ENCODE measurements at places on chromosomes 4 and X.
A peak's percentile ranks its signal among the peaks of the same experiment; 100 is the strongest.

DNA sequence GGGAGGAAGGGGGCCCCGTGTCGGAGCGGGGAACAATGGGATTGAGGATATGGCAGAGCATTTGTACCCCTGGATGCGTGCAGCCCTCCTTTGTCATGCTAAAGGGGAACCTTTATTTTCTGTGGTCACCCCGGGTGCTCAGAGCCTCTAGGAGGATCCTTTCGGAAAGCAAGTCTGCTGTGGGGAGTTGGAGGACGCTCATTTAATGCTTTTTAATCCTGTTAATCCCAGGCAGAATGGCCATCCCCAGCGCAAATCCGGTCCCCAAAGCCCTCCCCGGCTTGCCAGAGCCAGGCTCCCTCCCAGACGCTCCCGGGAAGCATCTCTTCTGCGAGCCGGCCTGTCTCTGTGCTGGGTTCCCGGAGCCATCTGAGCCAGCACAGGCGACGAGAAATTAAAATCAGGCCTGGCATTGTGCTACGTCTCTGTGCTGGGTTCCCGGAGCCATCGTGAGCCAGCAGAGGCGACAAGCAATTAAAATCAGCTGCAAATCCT is 113.2 kb upstream of the PPP2R3B start:
- no peak for DNase-seq

DNA sequence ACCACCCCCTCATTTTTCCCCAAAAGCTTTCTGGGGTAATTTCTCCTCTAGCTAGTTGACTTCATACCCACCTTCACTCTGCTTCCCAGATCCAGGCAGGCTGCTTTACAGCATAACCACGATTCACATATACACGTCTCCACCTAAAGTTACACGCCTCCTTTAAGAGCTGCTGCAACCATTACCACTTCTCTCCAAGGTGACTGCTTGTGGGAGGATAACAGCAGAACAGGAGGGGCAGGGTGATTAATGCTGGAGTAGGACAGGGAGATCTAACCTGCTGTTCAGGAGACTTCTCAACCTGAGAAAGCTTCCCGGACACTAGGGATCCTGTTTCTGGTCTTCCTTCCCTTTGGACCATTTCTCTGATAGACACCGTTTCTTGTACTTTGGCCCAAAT is 77.4 kb downstream of the MGST2 start:
- DNase-seq, result no peak

GRCh38 chrX:135477576-135477975 is 42.9 kb upstream of the INTS6L start:
- DNase-seq, result peak; percentile 90

GRCh38 chrX:129714581-129714980 is 24.2 kb upstream of the XPNPEP2 start:
- DNase-seq, result no peak

- DNase-seq, result no peak
Observed at GRCh38 chrX:44104699-44105098, 131.5 kb upstream of the NDP start.

DNA sequence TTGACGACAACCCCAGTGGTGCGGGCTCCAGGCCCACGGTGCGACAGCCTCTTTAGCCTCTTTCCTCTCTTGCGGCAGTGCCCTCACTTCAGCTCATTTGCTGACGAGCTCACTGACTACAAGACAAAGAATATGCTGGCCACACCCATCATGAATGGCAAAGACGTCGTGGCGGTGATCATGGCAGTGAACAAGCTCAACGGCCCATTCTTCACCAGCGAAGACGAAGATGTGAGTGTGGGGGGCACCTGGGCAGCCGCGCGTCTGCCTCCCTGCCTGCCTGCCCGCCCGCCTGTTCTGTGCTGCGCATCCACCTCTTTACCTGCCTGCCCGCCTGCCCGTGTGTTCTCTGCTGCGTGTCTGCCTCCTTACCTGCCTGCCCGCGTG is 9.2 kb downstream of the PDE6B start:
- DNase-seq, result no peak

- DNase-seq, result no peak
Observed at GRCh38 chr4:89868276-89868675, 26.4 kb upstream of the MMRN1 start.

GRCh38 chr4:1234309-1234695 is 14.6 kb downstream of the CTBP1 start:
- peak; percentile 23 for DNase-seq

Measured in dermis blood vessel endothelial cell (primary cell).